ENCODE measurements at places on chromosomes 1 and 21.

DNA sequence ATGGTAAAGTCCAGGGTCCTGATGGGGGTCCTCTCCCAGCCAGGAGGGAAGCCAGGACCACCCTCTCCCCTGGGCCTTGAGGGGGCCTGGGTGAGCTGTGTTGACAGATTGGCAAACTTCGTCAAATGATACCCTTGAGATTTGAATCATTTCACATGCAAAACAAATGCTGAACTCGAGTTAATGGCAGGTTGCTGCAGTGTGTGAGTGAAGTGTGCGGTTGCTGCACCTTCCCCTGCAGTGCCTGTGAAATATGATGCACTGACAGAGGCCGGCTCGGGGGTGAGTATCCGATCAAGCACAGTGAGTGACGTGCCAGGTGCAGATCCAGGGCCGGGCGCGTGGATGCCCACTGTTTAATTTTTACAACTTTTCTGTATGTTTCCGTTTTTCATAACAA is 5.7 kb upstream of the KRTAP12-1 start:
- no peak for DNase-seq

DNA sequence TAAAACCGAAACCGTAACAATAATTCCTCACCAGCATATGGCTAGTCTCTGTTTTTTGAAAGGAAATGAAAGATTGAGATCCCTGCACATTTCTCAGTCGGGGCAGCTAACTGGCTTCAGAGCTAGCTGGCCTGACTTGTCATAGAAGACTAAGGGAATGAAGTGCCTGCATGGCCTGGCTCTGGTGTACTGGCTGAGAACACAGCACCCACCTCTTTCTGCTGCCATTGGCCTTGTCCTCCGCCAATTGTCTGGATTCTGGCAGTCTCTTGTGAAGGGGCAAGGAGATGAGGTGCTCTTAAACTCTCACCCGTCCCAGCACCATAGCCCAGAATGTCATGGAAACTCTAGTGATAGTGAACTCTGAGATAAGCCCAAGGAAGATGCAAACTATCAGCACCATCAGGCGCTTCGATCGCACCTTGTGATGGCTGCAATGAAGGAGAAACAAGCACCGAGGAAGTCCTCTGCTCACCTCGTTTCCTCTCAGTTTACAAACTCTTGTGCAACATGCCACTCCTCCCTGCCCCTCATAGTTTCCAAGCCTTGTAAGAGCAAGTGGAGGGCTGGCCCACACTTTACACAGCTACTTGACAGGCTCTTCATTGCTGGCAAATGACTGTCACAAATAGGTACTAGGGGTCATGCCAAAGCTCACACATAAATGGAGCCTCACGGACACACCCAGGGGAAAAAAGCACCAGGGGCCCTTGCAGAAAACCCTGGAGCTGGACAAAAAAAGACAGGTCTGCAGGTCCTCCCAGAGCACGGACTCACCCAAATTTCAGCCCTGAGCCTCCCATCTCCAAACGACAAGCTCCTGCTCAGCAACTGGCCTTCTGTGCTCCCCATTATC is 16.4 kb downstream of the INPP5B start:
- DNase-seq, result peak; percentile 17

GRCh38 chr1:48851638-48852037 is 74.9 kb upstream of the BEND5 start:
- peak; percentile 69 for DNase-seq

DNA sequence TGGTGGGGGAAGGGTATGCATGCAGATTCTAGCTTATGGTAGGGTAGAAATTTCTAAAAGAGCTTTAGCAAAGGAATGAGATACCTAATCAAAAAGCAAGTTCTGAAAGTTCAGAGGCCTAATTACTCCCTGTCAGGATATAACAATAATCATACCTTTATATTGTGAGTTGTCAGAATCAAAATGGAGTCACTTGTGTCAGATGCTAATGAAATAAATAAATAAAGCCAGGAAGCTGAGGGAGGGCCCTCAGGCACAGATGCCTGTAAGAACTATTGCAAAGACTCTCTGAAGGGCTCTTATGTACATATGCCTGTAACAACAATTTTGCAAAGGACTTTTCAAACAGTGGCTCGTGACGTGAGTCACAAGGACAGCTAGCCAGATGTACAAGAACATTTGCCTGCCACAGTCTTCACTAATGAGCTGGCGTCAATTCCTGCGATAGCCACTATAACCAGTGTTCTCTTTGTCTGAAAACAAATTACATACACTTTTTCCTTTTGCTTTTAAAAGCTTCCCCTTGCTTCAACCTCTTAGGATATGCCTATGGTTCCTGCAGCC is 27.4 kb upstream of the DNASE2B start:
- DNase-seq, result peak; percentile 86

DNA sequence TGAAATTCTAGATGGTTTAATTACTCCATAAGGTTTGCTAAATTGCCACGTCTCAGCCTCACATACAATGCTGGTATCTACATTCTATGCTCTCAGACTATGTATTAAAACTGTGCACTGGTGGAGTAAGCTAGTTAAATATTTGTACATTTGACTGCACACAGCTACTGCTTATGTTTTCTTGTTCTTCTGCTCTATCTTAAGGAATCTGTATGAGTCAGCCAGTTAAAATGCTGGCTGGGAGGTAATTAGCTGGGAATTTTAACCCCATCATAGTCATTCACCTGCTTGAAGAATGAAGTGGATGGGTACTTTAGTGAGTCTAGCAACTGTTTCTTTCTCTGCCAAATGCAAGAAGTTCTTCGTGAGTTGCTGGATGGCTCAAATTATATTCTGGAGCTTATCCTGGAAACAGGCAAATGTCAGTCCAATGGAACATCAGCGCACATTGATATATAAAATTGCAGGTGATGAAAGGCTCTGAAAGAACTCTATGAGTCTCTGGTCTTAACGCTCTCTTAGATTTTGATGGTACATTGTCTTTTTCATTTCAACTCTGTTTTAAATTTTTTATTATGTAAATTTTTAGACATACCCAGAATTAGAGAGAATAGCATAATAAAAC is 83.4 kb downstream of the BACH1 start:
- DNase-seq, result no peak

DNA sequence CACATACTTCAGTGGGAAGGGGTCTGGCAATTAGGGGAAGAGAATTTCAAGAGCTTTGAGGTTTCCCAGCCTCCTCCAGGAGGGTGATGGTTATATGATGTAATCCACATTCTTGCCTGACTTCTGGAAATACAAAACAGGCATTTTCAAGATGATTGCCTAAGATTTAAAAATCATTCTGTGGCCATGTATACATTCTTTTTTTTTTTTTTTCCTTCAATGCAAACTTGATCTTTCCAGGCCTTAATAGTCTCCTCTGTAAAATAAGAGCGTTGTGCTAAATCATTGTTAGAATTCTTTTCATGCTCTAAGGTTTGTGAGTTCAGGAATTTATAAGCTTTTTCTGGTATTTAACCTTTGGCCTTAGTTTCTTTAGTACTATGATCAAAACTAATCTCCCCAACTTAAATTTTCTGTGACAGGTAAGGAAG is 192.3 kb upstream of the HMCN1 start:
- DNase-seq, result peak; percentile 46

DNA sequence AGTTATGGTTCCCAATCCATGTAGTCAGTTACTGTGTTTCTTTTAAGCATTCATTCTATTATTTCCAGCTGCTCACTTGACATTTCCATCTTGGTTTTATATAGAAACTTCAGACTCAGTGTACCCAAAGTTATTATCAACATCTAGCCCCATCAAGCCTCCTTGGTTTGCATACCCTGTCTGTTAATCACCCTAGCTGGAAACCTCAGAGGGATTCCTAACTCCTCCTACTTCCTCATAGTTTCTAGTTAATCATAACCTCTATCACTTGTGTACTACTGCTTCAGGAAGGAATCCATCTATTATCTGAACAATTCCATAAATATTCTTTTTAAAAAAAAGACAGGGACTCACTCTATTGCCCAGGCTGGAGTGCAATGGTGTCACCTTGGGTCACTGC is 293.3 kb downstream of the SDCCAG8 start:
- DNase-seq, result no peak

DNA sequence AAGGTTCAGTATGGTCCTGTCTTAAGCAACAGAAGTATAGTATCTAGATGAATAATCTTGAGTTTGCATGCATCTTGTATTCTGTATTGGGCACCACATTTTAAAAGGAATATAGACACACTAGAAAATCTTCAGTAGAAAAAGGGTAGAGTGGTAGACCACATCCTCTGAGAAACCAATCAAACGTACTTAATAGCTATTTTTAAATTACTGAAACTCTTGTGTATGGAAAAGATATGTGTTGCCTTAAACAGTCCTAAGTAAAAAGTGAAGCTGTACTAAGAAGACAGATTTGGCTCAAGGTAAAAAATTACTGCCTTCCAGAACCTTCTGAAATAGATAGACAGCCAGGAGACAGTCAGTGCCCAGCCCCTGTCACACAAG is 3.1 kb downstream of the CTXND2 start:
- no peak for DNase-seq

DNA sequence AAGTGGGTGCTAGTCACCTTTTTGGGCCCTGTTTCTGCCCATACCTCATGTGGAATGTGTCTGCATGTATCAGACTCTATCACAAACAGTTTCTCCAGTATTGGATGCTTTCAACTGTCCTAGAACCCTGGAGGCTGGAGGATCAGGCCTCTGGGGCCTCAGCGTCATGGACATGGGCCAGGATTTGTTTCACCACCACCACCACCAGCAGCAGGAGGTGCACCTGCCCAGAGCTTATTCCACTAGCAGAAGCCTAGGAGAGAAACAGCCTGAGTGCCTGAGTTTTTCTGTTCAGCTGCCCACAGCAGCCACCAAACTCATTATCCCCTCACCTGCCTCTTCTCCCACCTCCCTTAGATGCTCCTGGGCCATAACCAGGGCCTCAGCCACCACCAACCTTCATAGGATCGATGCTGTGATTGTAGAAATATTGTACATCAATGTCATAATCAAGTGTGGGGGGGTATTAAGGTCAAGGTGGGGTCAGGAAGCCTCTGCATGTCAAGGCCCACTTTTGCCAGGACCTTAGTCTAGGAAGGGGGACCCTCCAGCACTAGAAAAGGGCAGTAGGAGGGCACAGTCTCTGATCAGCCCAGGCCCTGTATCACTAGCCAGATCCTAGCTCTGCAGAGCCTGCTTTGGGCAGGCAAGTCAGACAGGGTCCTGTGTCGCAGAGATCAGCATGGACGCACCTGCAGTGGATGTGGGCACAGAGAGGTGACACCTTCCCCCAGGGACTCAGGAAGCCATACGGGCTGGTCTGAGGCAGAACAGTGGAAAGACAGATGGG is 9.3 kb downstream of the DMAP1 start:
- DNase-seq, result no peak

DNA sequence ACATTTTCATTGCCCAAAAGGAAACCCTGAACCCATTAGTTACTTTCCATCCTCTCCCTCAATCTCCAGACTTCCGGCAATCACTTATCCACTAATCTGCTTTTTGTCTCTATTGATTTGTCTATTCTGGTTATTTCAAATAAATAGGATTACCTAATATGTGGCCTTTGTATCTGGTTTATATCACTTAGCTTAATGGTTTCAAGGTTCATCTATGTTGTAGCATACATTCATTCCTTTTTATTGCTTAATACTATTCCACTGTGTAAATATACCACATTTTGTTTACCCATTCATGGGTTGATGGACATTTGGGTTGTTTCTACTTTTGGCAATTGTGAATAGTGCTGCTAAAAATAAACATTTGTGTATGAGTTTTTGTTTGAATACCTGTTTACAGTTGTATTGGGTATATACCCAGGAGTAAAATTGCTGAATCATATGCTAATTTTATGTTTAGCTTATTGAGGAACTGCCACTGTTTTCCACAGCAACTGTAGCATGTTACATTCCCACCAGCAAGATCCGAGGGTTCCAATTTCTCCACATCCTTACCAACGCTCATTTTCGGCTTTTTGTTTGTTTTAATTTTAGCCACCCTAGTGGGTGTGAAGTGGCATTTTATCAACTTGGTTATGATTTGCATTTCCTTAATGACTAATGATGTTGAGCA is 2.5 kb upstream of the SLC25A44 start:
- DNase-seq, result no peak

- DNase-seq, result no peak
Measured at GRCh38 chr1:163537809-163538208, 216.1 kb downstream of the NUF2 start.

GRCh38 chr1:38045401-38046332 is 926 bp downstream of the POU3F1 start:
- no peak for DNase-seq

DNA sequence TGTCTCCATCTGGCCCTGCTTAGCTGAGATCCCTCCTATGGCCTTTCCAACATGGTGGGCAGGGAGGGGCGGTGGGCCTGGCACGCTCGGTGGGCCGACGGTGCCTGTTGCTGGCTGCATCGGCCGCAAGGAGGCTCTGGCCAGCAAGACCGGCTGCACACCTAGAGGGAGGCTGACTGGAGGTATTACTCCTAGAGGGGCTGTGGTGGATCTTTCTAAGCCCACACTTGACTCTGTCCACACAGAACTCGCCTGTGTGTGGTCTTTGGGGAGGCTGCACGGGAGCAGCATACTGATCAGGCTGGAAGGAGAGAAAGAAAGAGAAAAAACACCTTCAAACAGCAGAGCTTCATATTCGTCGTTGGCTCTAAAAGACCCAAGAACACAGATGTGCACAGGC is 41.7 kb upstream of the ZC3H12A start:
- DNase-seq, result no peak

DNA sequence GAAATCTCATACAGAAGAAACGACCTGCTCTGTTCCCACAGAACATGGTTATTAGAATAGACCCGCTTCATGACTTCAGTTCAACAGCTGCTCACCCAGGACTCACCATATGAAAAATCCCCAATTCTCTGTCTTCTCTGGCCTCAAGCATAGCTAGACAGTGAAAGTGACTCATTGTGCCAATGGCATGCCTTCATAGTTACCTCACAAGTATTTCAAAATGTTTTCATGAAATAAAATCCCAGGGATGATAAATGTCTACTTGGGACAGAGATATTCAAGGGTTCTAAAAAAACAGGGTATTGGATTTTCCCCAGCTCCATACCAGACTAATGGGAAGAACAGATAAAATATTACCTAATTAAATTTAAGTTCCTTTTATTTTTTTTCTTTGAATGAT is 82.3 kb downstream of the NOTCH2 start:
- DNase-seq, result peak; percentile 80

GRCh38 chr1:184747089-184747955 is 7.3 kb downstream of the EDEM3 start:
- no peak for DNase-seq

DNA sequence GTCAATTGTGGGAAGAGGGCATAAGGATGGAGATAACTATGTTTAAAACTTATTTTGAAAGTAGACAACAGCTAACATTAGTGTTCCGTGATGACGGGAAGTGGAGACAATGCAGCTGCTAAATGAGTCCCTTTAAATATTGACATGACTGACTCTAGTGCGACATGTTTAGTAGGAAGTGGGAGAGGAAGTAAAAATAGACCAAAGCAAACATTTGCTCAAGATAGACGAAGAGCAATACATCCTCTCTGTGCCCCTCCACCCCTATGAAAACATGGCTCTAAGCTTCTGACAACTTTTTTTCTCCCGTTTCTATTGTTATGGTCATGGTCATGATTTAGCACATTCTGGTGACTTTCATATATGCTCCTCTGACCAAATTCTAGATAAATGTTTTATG is 60.0 kb upstream of the HMCN1 start:
- DNase-seq, result no peak

GRCh38 chr1:180974236-180974635 is 48.4 kb downstream of the STX6 start:
- DNase-seq, result no peak
